ENCODE measurements at places on chromosomes 12 and 14.

- H3K4me1 ChIP-seq: peaks cover 3% of the 10 kb centered on the region
- no peak overlapping the region for H3K27ac ChIP-seq
- H3K4me3 ChIP-seq: no peak overlapping the region
- DNase-seq: no peak
Observed at GRCh38 chr12:26963413-26963812, 25.1 kb downstream of the FGFR1OP2 start.

DNA sequence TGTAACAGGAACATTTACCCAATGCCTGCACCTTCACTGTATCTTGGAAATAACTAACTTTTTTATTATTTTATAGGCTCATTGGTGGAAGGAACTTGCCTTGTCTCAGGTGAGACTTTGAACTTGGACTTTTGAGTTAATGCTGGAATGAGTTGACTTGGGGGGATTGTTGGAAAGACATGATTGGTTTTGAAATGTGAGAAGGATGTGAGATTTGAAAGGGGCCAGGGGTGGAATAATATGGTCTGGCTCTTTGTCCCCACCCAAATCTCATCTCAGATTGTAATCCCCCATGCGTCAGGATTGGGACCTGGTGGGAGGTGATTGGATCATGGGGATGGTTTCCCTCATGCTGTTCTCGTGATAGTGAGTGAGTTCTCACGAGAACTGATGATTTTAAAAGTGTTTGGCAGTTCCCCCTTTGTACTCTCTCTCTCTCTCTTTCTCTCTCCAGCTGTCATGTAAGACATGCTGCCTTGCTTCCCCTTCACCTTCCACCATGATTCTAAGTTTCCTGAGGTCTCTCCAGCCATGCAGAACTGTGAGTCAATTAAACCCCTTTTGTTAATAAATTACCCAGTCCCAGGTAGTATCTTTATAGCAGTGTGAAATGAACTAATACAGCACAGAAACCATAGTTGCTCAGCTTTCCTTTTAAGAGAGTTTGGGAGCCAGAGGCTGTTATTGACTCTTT, 244.1 kb downstream of the BTG1 start:
- no peak overlapping the region for H3K4me3 ChIP-seq
- no peak overlapping the region for H3K27ac ChIP-seq
- no peaks in the 10 kb centered on the region for H3K27me3 ChIP-seq
- H3K4me1 ChIP-seq: peaks cover 21% of the 10 kb centered on the region

- H3K27ac ChIP-seq: no peak overlapping the region
- no peaks in the 10 kb centered on the region for H3K36me3 ChIP-seq
- no peak overlapping the region for H3K4me3 ChIP-seq
- no peaks in the 10 kb centered on the region for H3K4me1 ChIP-seq
- no peaks in the 10 kb centered on the region for H3K27me3 ChIP-seq
- DNase-seq: no peak
Observed at GRCh38 chr12:116416166-116416565, 138.7 kb upstream of the MED13L start.

GRCh38 chr12:85575120-85576096, 260.8 kb downstream of the RASSF9 start:
- no peaks in the 10 kb centered on the region for H3K4me1 ChIP-seq
- H3K27ac ChIP-seq: no peak overlapping the region
- no peaks in the 10 kb centered on the region for H3K27me3 ChIP-seq
- no peak overlapping the region for H3K4me3 ChIP-seq
- no peaks in the 10 kb centered on the region for H3K36me3 ChIP-seq
- DNase-seq: no peak

DNA sequence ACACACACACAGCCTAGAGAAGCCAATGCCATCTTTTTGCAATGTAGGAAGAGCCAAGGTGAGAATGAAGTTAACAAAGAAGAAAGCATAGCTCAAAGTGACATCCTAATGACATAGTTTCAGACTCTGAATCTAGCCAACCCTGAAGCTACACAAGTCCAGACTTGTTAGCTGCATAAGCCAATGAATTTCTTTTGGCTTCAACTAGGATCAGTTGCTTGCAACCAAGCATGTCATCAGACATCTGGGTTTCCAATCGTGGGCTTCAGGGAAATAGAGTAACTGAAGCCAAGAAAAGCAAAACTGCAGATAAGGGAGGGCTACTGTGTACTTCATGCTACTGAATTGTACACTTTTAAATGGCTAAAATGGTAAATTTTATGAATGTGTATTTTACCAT, 4.4 kb upstream of the GPHN start:
- DNase-seq: no peak
- H3K36me3 ChIP-seq: peaks cover 3% of the 10 kb centered on the region
- H3K4me3 ChIP-seq: no peak overlapping the region
- no peaks in the 10 kb centered on the region for H3K27me3 ChIP-seq

DNA sequence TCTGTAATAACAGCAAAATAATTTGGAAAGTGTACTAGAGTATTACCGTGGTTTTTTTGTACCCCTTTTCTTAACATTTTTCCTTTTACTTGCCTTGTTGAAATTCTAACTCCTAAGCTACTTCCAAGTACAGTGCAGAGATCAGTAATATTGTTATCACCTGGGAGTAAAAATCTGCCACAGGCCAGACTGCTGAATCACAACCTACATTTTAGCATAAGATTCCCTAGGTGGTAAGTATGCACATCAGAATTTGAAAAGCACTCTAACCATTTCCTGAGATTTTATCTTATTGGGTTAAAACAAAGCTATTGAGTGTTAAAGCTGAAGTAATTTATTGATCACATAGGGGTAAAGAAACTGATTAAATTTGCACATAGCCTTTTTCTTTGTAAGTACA, 55.2 kb upstream of the KCNH3 start:
- no peak overlapping the region for H3K27ac ChIP-seq
- no peak for DNase-seq
- no peaks in the 10 kb centered on the region for H3K27me3 ChIP-seq

DNA sequence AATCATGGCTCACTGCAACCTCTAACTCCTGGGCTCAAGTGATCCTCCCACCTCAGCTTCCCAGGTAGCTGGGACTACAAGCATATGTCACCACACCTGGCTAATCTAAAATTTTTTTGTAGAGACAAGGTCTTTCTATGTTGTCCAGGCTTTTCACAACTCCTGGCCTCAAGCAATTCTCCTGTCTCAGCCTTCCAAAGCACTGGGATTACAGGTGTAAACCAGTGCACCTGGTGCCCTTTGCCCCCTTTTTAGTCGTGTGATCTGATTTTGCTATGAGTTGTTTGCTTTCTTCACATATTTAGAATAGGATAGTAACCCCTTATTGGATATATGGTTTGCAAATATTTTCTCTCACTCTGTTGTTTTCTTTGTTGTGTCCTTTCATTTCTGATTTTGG, 1.7 kb upstream of the RAD52 start:
- H3K36me3 ChIP-seq: peaks cover 27% of the 10 kb centered on the region
- peak overlapping the region; percentile 3 for H3K4me3 ChIP-seq
- peaks cover 19% of the 10 kb centered on the region for H3K4me1 ChIP-seq
- DNase-seq: no peak
- H3K27me3 ChIP-seq: no peaks in the 10 kb centered on the region
- H3K27ac ChIP-seq: peak overlapping the region; percentile 89

- peaks cover 2% of the 10 kb centered on the region for H3K27me3 ChIP-seq
- H3K27ac ChIP-seq: no peak overlapping the region
- no peaks in the 10 kb centered on the region for H3K4me1 ChIP-seq
- H3K4me3 ChIP-seq: no peak overlapping the region
Observed at GRCh38 chr12:97292588-97292987, 170.0 kb upstream of the RMST start.

GRCh38 chr14:34660796-34661195, 30.8 kb upstream of the SNX6 start:
- H3K4me1 ChIP-seq: no peaks in the 10 kb centered on the region
- DNase-seq: no peak
- no peak overlapping the region for H3K4me3 ChIP-seq
- peaks cover 3% of the 10 kb centered on the region for H3K36me3 ChIP-seq

DNA sequence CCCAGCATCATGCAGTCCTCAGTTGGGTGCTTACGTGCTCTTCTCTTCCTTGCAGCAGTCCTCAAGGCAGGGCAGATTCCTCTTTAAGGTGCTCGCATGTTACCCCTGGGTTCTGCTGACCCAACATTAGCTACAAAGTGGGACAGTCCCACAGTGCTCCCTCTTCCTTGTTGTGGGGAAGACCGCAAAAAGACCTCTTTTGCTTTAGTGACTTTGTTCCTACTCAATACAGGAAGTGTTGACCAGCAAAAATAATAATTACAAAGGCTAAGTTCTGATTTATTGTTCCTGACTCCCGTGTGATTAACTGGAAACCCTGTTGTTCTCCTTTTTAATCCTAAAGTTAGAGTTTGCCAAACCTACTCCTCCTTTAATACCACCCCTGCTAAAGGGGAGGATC, 13.7 kb downstream of the PIGH start:
- H3K4me1 ChIP-seq: no peaks in the 10 kb centered on the region
- no peaks in the 10 kb centered on the region for H3K27me3 ChIP-seq
- no peak overlapping the region for H3K4me3 ChIP-seq
- H3K36me3 ChIP-seq: peaks cover 16% of the 10 kb centered on the region
- H3K27ac ChIP-seq: no peak overlapping the region

DNA sequence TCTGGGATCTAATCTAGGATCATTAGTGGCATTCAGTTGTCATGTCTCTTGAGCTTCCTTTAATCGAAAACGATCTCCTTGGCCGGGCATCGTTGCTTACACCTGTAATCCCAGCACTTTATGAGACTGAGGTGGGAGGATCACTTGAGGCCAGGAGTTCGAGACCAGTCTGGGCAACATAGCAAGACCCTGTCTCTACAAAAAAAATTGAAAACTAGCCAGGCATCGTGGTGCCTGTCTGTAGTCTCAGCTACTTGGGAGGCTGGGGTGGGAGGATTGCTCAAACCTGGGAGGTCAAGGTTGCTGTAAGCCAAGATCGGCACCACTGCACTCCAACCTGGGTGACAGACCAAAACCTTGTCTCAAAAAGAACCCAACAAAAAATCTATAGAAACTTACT, 9.0 kb downstream of the PUS1 start:
- no peak overlapping the region for H3K4me3 ChIP-seq
- peaks cover 48% of the 10 kb centered on the region for H3K36me3 ChIP-seq
